ENCODE measurements at places on chromosomes 13 and 19.

DNA sequence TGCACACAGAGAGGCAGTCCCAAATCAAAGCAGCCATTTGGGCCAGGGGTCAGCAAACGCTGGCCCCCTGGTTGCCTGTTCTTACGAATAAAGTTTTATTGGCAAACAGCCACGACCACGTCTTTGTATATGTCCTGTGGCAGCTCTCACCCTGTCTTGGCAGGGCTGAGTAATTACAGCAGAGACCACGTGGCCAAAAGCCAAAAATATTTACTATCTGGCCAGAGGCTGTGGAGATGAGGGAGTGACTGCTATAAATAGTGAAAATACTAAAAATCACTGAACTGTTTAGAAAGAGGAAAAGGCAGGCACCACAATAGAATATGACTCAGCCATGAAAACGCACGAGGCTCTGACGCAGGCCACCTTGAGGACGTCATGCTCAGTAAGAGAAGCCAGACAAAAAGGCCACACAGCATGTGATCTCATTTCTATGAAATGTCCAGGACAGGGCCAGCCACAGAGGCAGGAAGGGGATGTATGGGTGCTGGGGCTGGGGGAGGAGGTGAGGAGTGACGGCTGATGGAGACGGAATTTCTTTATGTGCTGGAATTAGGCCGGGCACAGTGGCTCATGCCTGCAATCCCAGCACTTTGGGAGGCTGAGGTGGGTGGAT is 29.4 kb downstream of the SMIM24 start:
- no peak for DNase-seq

GRCh38 chr19:54155694-54156093 is 3.8 kb downstream of the LENG1 start:
- no peak for DNase-seq

- peak; percentile 75 for DNase-seq
These were observed 4.3 kb upstream of the ZNF17 start for GRCh38 chr19:57406516-57407123.

- no peak for DNase-seq
These were observed 13.5 kb downstream of the ZSCAN5A start for GRCh38 chr19:56301155-56301554.

DNA sequence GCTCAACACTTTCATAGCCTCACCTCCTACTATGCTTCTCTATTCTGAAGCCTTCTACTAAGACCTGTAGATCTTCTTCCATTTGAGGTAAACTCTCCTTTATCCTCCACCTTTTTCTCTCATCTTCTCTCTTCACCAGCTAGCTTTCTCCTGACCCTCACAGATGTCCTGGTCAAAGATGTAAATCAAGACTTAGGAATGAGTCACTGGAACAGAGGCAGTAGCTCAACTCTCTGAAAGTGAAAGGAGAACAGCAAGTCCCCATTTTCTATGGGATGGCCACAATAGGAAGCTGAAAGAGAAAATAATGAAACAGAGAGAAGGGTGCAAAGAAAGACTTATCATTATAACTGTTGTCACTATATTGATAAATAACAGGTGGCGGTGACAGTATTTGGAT is 86.1 kb upstream of the DOCK9 start:
- DNase-seq = no peak

- no peak for DNase-seq
These were observed 7.2 kb downstream of the ERFL start for GRCh38 chr19:41920882-41921576.

GRCh38 chr13:46553886-46554858 is 1.2 kb downstream of the LRCH1 start:
- DNase-seq = no peak

GRCh38 chr13:33401238-33401637 is 115.7 kb upstream of the STARD13 start:
- no peak for DNase-seq

- DNase-seq = no peak
These were observed 25.9 kb downstream of the MPND start for GRCh38 chr19:4369109-4369887.

GRCh38 chr13:50711996-50712395 is 131.5 kb downstream of the DLEU7 start:
- no peak for DNase-seq

DNA sequence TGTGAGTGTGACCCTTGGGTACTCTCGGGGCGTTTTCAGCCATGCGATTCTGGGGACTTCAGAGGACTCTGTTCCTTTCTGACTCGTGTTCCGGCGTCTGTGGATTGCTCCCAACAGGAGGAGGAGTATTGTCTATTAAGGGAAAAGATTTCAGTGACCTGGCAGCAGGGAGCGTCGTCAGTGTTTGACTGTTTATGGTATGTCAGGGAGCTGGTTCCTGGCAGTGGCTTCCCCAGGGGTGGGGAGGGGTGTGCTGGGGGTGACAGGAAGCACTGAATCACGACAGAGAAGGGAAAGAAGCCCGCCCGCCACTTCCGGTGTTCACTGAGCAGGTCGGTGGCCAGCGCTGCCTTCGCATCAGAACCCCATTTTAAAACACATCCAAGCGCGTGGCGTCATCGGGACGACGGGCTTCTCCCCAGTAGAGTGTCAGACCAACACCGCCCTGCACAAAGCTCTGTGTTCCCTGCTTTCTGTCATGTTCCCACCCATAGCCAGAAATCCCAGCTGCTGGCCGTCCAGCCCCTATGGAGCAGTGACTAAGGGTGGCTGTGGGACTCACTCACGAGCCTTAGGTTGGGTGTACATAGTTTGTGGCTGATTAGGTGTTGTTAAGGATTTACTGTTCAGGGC is 33.8 kb downstream of the COL4A2 start:
- DNase-seq = no peak
